Left kidney (tissue), 8 donors: ENCODE measurements at places on chromosomes 11 and 22.

DNA sequence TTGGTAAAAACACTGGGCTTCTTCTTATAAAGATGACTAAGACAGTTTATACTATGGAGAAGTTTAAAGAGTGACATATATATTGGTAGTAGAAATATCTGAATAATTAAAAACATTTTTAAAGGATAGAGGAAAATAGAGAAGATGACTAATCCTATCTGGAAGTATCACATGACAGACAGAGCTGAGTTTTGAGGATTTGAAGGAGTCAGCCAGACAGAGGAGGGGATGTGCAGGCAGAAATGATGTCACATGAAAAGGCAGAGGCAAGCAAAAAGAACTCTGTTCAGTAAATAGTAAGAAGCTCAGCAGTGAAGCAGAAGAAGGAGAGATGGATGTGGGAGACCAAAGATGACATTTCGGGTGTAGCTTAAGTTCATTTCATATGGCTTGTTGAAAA, 1.6 kb downstream of the OR10A2 start:
- DNase-seq, result no peak

GRCh38 chr11:12552692-12553091, 121.5 kb upstream of the TEAD1 start:
- DNase-seq, result no peak

- no peak for DNase-seq
Measured at GRCh38 chr22:27952091-27952490, 33.0 kb upstream of the PITPNB start.

DNA sequence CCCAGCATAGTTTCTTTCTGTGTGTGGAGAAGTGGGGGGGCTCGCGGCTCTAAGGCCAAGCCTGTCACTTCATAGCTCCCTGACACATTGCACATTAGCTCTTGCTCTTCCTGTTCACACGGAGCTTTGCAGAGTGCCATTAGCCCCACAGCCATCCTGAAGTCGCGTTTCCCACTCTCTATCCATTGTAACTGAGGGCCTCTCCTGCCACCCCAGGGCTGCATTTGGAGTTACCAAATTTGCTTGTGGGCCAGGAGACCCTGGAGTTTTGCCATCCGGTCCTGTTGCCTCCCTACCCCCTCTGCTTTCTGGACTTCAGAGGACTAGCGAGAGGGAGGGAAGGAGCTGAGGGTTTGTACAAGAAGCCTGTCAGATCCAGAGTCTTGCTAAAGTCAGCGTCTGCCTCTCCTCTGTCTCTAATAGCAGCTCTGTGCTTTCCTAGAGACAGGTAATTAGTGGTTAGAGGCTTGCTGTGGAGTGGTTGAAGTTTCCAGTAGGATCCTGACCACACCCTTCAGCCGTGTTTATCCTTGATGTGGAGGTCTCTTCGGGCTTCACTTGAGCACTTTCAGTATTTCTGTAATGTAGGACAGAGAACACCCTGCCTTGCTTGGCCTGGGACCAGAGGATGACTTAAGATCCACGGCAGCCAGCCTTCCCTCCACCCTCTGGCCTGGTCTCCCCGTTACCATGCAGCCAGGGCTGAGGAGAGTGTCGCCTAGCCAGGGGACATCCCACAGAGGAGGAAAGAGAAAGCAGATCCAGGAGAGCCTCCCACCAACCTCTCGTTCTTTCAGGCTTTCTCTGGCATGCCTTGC, 14.1 kb downstream of the DCPS start:
- DNase-seq, result no peak

- no peak for DNase-seq
Measured at GRCh38 chr11:76806608-76807205, 23.6 kb downstream of the TSKU start.

GRCh38 chr22:46970411-46971098, 208.1 kb downstream of the TBC1D22A start:
- no peak for DNase-seq

DNA sequence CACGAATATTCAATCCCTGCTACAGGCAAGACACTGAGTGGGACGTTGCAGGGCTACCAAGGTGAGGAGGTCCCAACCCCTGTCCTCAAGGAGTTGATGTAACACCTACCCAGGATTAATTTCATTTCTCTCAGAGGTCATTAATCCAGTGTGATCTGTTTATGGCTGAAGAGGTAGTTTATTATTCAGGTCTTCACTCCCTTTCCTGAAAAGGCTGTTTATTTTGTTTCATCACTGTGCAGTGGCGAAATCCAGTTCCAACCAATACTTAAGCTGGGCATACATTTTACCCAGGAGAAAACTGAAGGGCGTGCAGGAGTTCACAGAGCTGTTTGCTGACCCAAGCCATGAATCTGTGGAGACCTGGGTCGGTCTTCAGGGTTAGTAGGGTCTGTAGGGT, 2.7 kb upstream of the PTPRJ start:
- no peak for DNase-seq

DNA sequence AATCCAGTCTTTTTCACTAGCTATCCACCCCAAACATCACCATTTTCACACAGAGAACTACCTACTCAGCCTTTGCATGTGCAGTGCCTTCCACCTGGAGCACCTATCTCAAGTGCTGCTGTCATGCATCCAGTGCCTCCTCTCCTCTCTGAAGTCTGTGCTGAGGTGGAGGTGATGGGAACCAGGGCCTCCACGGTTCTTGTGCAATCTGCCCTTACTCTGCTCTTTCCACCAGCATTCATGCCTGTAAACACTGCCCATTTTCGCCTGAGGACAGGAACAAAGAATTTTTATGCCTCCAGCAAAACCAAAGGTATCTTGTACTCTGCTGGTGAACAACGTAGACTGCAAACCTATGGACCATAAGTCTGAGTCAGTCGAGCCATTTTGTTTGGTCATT, 27.0 kb downstream of the PITPNB start:
- no peak for DNase-seq

- no peak for DNase-seq
Measured at GRCh38 chr11:72863916-72864315, 49.7 kb downstream of the ATG16L2 start.
